ENCODE measurements at places on chromosomes 4 and X.

DNA sequence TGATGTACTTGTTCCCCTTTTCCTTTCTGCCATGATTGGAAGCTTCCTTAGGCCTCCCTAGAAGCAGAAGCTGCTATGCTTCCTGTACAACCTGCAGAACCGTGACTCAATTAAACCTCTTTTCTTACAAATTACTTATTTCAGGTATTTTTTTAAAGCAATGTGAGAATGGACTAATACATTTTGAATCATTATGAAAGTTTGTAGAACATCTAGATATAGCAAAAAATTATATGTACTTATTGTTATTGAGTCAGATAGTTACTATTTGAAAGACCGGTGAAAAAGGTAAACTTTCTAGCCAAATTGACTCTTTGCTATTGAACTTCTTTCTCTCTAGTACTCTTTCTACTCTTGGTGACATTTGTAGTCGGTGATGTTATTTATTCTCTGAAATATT, 777.3 kb upstream of the GALNTL6 start:
- DNase-seq = no peak

- DNase-seq = no peak
Observed at GRCh38 chr4:82629238-82630000, 67.6 kb upstream of the TMEM150C start.

- no peak for DNase-seq
Observed at GRCh38 chrX:24594501-24594900, 52.6 kb downstream of the PCYT1B start.

GRCh38 chr4:38752372-38752940, 30.3 kb downstream of the TLR10 start:
- DNase-seq = no peak

GRCh38 chr4:6943012-6943884, 33.6 kb downstream of the TBC1D14 start:
- no peak for DNase-seq

DNA sequence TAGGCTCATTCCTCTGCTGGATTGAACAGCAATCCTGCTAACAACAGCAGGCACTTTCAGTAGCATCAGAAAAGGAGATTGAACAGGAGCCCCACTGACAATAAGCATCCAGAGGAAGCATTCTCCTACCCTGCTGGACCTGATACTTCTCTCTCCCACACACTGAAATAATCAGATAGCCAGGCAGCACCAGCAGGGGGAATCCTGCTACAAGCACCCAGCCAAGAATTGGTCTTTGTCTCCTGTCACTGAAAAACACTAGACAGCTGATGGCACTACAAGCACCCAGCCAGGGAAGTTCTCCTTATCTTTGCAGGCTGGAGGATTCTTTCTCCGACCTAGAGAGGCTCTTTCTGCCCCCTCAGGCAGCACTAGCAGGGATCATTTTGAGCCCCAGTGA, 444.3 kb upstream of the GRIA3 start:
- DNase-seq = no peak
